ENCODE measurements at places on chromosomes 7 and 10.

DNA sequence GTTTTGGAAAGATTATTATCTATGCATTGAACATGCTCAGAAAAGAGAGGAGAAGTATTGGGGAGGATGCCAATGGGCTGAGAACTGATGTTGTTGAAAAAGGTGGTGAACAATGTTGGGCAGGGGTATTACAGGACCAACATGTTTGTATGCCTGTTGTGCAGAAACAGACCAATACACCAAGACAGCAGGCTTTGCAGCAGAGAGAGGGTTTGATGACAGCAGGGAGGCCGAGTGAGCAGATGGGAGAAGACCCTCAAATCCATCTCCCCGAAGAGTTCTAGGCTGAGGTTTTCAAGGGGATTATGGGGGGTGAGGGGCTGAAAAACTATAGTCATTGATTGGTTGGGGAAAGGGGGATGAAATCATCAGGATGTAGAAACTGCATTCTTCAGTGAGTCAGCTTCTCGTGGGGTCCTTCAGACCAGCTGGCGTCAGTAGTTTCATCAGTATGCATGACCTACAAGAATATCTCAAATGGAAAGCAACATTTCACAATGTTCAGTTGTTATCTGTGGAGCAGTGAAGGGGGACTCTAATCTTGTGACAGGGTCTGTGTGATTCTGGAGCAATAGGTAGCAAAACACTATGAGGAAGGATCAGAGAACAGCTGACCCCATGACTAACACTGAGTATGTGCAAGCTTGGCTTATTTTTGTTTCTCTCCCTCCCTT lies 167.8 kb downstream of the BAMBI start:
- no peak for DNase-seq

DNA sequence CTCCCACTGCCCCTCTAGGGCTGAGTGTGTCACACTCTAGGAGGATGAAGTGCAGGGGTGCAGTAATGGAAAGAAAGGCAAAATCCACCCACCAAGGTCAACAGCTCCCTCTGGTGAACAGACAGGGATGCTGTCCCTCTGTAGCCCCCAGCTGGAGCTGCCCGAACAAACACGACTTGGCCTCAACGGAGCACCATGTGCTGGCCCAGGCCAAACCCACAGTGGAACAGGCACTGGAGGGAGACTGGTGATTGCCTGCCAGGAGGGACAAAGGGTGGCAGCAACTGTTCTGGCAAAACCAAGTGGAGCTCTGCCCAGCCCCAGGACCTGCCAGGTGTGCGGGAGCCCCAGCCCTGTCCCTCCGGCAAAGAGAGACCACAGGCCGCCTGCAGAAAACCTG lies 20.7 kb downstream of the PDIA4 start:
- DNase-seq, result no peak

- no peak for DNase-seq
Measured at GRCh38 chr10:5890452-5890915, 441 bp downstream of the FBH1 start.

DNA sequence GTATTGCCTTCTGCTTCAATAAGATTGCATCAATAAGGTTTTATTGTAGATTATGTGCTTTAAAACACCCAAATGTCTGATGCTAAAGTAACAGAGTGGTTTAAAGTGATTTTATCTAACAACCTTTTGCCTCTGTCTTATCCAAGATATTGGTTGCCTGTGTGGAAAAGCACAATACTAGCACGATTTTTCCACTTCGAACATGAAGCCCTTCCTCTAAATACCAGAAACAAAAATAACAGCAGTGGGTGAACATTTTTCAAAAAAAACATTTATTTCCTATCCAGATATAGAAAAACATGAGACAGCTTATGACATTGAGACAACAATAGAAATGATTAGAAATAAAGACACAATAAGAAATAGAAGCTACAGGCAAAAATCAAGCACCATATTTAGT lies 59.5 kb upstream of the MDFIC start:
- DNase-seq, result no peak

- no peak for DNase-seq
Measured at GRCh38 chr10:72170263-72170662, 45.5 kb upstream of the ANAPC16 start.

- no peak for DNase-seq
Measured at GRCh38 chr10:34119456-34119855, 695.6 kb downstream of the PARD3 start.

DNA sequence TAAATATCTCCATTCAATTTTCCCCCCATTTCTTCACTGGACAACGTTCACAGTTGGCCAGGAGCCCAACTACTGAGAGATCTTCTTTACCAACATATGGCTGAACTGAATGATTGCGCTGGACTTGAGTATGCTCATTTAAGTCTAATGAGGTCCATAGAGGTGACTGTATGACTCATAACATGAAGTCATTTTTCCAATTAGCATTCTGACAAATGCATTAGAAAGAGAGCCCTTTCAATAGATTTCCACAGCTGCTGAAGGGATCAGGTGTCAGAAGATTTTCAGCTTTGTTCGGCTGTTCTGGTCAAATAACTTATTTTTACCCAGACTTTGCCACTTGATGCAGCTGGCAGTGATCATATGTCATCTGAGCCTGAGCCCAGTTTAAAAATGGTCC lies 438.0 kb downstream of the ETV1 start:
- DNase-seq, result no peak

DNA sequence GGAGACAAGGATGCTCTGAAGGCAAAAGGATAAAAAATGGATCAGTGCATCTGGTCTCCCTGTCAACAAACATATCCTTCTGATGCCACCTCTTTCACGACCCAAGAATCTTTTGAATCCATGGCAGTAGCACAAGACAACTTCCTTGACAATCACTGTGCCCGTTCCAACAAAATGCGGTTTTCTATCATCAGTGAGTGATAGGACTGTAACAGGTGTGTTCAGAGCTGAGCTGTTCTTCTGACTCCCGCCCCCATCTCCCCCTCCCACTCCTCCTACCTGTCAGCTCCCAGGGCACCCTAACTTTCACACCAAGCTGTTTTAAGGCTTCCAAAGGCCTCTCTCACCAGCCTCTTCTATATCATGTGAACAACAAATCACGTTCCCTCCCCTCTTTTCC lies 74.8 kb downstream of the PARD3 start:
- DNase-seq, result no peak

GRCh38 chr7:31059551-31059950 lies 7.4 kb downstream of the ADCYAP1R1 start:
- no peak for DNase-seq

- DNase-seq, result no peak
Measured at GRCh38 chr7:67655168-67655567, 658.5 kb downstream of the TYW1 start.

DNA sequence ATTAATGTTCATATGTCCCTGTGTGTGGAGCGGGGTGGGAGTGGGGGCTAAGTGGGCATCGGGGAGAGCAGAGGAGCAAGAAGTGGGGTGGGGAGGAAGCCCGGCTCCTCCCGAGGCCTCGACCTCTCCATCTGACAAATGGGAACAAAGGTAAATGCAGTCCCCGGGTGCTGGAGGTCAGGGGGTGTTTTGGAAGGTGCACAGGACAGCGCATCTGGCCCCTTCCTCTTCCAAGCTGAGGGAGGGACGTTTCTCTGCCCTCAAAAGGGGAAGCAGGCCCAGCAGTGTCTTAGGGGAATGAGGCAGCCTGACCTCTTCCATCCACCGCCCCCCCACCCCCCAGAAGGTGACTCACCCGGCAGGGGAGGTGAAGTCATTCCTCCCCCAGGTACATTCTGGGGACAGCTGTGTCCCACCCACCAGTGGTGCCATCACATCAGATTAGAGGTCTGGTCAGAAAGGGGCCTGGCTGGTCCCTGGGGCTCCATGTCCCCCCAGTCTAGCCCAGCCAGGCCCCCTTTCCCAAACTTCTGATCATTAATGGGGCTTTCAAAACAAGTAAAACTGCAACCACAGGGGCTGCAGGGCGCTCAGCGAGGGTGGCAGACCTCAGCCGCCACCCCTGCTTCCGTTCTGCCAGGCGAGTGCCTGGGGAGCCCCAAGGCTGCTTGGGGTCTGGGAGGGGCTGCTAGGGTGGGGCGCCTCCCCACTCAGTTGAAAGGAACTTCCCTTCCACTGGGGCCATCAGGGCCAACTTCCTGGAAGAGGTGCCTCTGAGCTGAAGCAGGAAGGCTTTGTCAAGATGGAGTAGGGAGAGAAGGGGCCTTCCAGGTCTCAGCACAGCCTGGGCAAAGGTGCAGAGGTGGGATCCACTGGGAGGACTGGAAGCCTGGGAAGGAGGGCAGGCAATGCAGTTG lies 10.8 kb downstream of the LFNG start:
- no peak for DNase-seq

DNA sequence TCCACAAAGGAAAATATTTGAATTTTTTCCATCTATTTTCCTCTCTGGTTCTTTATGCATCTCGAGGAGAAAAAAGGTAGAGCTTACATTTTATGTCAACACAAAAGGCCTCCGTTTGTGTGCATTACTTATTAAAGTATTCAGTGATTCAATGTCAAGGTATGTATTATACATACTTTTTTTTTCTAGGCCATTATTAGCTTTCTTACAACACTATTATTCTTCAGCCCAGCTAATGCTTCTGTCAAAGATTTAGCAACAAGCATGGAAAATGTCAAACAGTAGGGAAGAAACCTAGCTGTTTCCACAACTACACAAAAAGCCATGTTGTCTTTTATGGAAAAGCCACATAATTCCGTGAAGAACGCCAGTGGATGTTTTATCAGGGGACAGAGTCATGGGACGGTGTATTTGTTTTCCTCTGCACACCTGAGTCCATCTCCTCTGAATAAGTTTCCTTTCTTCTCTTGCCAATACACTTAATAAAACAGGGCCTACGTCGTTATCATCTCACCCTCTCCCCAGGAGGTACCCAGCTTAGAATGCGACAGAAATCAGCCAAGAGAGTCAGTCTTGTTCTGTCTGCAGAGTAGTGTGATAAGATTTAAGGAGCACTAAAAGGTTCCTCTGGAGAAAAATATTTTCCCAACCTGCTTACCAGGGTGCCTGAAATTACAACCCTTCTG lies 209.7 kb upstream of the AUTS2 start:
- no peak for DNase-seq

DNA sequence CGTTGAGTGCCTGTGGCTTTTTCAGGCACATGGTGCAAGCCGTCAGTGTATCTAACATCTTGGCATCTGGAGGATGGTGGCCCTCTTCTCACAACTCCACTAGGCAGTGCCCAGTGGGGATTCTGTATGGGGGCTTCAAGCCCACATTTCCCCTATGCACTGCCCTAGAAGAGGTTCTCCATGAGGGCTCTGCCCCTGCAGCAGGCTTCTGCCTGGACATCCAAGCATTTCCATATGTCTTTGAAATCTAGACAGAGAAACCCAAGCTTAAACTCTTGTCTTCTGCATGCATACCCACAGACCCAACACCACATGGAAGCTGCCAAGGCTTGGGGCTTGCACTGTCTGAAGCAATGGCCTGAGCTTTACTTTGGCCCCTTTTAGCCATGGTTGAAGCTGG lies 146.4 kb downstream of the ARL4A start:
- no peak for DNase-seq

DNA sequence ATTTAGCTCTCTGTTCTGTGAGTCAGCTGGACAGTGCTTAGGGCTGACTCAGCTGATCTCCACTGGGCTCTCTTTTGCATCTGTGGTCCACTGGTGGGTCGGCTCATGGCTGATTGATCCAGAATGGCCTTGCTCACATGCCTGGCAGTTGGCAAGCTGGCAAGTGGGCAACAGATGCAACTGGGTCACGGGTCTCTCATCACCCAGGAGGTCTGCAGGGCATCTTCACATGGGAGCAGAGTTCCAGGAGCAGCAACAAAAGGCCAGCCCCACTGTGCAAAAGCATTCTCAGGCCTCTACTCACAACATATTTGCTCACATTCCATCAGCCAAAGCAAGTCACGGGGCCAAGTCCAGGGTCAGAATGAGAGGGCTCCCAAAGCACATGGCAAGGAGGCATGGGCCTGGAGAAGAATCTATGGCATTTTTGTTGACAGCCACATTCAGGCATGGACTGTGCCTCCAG lies 98.8 kb downstream of the OAT start:
- DNase-seq, result no peak

GRCh38 chr7:13980474-13980873 lies 9.0 kb downstream of the ETV1 start:
- no peak for DNase-seq

DNA sequence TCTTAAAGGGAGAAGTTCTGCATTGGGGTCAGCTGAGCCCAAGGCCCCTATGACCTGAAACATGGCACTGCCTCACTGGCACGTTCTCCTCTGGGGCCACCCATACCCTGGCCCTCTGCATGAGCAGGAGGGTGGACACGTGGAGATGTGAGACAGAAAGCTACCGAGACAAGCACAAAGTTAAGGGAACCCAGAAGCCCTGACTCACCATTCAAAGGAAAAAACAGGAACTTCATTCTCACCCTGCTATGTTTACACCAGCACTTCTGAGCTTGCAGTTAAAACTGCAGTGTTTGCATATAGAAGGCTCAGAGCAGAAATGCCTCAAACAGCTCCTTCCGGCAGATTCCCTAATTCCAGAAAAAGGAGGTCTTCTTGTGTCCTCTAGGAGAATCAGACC lies 41.7 kb downstream of the DENND11 start:
- no peak for DNase-seq

GRCh38 chr7:81394029-81394428 lies 375.8 kb downstream of the HGF start:
- DNase-seq, result no peak

GRCh38 chr10:74433595-74433956 lies 282.6 kb downstream of the ADK start:
- DNase-seq, result no peak

- no peak for DNase-seq
Measured at GRCh38 chr7:65269150-65269856, 104.4 kb upstream of the ZNF92 start.

GRCh38 chr10:119078422-119079179 lies 2.0 kb downstream of the EIF3A start:
- no peak for DNase-seq

GRCh38 chr10:6520138-6520537 lies 59.9 kb downstream of the PRKCQ start:
- DNase-seq, result no peak

DNA sequence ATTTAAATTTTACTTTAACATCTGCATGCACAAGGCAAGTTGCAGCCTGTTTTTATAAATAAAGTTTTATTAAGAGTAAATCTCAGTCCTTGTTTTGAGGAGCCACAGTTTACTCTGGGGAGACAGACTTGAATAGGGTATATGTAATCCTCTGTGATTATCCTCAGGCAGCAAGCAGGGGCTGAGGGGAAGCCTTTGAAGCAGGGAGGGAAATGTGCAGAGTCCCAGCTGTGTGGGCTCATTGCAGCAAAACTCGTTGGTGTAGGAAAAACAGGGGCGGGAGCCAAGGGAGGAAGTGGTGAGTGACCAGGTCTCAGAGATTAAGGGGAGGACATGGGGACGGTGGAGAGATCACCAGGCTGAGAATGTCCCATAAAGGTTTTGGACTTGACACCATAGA lies 34.3 kb upstream of the SMC3 start:
- DNase-seq, result no peak

GRCh38 chr7:55366461-55367070 lies 1.4 kb downstream of the LANCL2 start:
- no peak for DNase-seq

DNA sequence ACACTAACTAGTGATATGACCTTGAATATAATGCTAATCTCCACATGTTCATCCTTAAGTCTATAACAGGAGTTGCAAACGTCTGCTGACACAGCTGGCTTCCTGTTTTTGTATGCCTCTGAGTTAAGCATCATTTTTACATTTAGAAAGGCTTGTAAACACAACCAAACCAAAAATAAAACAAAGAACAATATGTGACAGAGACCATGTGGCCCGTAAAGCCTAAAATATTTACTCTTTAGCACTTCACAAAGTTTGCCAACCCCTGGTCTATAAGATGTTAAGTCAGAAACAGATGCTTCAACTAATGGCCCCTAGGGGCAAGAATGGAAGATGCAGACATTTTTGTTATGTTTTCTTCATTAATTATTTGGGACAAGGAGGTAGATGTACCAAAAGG lies 109.3 kb downstream of the CPEB3 start:
- DNase-seq, result no peak
